Stimulated activated CD8-positive, alpha-beta memory T cell treated with anti-CD3 and anti-CD28 coated beads, Interleukin-15, amount 100 ng/mL, for 1 hour (primary cell): ENCODE measurements at places on chromosomes 7 and 10.

DNA sequence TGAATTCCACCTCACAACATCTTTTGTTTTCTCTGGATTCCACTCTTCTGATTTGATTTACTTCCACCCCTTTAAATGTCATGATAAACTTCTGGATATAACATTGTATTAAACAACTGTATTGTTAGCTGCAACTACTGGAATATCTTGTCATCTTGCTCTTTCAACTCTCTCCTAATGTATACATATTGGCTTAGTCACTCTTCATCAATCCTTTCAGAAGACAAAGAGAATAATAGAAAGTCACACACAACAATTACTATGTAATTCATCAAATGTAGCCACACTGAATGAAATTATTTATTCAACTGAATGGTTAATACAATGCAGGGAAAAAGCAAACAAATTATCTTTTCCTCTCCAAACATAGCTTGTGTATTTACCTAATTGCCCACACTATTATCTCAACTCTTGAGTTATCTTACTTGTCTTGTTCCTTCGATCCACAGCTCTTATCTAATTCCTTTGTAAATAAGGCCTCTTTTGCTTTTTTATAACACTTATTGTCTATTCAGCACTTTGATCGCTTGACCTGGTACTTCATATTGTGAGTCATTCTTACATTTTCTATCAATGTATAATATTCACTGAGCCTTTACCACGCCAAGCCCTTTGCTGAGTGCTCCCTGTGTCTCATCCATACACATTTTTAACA, 16.7 kb downstream of the SEMA3A start:
- DNase-seq, result no peak

DNA sequence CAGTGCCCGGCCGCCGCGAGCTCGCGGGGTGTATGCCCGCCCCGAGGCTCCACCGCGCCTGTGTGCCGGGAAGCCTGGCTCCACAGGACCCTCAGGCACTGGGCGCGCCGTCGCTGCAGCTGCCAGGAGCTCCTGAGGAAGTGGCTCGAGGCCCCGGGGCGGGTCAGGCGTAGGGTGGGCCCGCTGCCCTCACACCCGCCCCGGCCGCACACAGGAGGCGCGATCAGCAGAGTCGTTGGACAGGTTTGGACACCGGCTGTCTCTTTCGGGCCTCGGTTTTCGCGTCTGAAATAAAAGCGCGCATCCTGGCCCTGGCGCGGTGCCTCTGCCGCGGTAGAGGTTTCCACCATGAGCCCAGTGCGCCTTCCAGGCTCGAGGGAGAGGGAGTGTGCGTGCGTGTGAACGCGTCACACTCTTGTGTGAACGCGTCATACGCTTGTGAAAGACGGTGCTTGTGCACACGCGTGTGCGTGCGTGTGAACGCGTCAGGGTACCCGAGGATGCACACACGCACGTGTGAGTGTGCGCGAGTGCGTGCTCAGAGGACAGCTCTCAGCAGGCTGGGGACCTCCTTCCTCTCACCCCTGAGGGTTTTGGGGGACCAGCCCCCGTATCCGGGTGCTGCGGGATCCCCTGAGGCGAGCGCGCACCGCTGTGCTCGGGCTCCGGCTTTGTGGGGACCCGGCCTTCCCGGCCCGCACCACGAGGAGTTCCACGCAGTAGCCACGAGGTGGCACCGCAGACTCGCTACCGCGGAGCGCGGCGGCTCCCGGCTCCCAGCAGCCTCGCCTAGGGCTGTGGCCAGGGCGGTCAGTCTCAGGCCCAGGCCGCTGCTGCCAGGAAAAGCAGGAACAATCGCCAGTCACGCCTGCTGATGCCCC, 83.8 kb downstream of the BMS1 start:
- peak; percentile 2 for DNase-seq

DNA sequence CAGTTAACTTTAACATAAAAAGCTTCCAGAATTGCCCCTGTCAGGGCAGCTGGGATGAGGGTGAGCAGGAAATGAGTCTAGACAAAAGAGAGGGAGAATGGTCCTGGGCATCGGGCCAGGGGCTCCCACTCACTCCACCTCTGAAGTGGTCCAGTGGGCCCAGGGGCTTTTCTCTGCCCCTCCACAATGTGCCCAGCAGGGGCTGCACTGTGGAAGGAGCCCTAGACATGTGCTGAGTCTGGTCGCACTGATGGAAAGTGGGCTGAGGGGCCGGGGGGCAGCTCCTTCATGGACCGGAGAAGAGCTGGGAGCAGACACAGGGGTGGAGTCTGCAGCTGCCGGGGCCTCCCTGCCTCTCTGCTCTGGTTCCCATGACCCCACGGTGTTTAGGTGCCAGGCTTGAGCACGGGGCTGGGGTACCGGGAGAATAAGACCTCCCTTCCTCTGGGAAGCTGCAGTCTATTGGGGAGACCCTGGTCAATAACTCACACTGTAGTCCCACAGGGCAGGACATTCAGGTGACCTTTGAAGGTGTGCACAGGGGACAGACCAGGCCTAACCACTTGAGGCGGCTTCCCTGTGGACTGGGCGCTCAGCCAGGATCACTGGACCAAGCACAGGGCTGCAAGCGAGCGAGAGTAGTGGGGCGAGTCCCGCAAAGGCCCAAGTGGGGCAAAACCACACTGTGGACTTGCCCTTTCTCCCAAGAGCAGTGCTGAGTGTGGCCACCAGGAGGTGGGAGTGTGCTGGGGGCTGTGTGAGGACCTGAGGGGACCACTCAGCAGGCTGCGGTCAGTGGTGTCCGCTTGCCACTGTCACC, 6.1 kb downstream of the ADCY1 start:
- DNase-seq, result no peak

GRCh38 chr10:98039690-98040381, 9.4 kb upstream of the CRTAC1 start:
- no peak for DNase-seq

DNA sequence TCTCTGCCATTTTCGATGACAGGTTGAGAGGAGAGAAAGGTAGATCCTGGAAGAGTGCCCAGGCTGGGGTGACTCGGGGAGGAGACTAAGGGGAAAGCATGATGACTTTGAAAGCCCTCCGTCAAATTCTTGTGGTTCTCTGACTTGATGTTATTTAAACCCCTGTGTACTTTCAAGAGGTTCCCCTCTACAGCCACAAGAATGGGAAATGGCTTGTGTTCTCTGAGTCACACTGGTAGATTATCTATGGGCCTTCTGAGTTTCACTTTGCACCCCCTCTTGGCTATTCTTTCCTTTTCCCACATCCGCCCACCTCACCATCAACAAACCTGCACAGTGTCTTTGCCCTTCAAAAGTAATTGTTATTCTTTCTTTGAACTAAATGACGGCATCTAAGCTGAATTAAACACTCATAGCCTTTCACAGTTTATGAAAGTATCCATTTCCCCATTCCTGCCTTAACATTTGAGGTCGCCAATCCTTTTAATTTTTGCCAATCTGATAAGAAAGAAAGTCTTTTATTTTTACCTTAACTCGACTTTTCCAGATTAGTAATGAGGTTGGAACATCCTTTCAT, 24.1 kb downstream of the PRF1 start:
- DNase-seq, result peak; percentile 43

- DNase-seq, result no peak
Observed at GRCh38 chr10:12727832-12728215, 273.7 kb downstream of the CCDC3 start.

GRCh38 chr7:115635376-115635775, 395.2 kb downstream of the TFEC start:
- no peak for DNase-seq
